ENCODE measurements at places on chromosomes 4 and X.

- DNase-seq = no peak
These were observed 337.8 kb downstream of the PDGFC start for GRCh38 chr4:156633847-156634246.

DNA sequence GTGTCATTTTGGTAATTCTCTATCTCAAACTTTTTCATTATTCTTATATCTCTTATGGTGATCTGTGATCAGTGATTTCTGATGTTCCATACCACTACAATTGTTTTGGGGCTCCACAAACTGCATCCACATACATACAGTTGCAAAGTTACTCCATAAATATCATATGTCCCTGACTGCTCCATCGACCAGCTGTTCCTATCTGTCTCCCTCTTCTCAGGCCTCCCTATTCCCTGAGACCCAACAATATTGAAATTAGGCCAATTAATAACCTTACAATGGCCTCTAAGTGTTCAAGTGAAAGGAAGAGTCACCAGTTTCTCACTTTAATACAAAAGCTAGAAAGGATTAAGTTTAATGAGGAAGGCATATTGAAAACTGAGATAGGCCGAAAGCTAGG lies 108.7 kb downstream of the ANAPC10 start:
- no peak for DNase-seq

- DNase-seq = no peak
These were observed 41.4 kb upstream of the NDST4 start for GRCh38 chr4:115154826-115155225.

DNA sequence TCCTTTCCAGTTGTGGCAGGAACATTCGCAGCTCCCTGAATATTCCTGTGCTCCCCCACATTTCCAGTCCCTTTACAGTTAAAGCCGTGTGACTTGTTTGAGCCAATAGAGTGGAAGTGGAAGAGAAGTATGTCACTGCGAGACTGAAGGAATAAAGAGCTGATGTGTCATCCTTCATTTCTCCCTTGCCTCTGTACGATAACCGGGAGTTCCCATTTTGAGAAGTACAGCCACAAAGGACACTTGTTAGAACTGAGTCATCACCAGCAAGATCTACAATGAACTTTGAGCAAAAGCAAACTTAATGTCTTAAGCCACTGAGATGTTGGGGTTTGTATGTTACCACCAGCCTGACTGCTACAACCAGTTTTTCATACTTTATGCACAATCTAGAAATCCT lies 92.3 kb downstream of the SPRY1 start:
- no peak for DNase-seq

- DNase-seq = no peak
These were observed 603.9 kb downstream of the INPP4B start for GRCh38 chr4:142242156-142242555.

DNA sequence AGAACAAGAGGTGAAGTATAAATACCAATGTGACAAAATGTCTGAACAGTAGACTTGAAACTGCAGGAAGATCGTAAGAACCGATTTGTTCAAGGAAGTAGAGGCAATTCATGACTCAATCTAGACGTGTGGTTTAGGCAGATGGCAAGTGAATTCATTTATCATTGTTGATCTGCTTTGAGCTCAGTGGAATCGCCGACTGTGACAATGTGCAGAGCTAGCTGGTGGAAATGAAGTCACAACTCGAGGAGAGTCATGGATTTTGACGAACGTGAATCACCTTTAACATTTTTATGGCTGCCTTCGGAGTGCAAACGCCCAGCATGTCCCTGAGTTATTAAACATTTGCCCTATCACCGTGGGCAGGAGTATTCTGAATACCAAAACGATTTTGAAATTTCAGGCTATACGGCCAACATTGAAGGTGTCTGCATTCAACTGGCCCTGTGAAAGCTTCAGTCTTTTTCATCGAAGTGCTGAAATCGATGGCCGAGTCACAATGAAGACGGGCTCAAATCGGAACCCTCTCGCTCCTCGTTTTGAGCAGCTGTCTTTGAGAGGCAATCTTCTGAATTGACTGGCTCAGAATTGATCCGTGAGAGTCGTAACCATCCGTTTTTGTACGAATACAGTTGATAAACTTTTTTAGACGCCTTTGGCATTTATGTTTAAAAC lies 689 bp upstream of the OGT start:
- DNase-seq = no peak

- no peak for DNase-seq
These were observed 125.7 kb downstream of the PALLD start for GRCh38 chr4:168622600-168622999.

DNA sequence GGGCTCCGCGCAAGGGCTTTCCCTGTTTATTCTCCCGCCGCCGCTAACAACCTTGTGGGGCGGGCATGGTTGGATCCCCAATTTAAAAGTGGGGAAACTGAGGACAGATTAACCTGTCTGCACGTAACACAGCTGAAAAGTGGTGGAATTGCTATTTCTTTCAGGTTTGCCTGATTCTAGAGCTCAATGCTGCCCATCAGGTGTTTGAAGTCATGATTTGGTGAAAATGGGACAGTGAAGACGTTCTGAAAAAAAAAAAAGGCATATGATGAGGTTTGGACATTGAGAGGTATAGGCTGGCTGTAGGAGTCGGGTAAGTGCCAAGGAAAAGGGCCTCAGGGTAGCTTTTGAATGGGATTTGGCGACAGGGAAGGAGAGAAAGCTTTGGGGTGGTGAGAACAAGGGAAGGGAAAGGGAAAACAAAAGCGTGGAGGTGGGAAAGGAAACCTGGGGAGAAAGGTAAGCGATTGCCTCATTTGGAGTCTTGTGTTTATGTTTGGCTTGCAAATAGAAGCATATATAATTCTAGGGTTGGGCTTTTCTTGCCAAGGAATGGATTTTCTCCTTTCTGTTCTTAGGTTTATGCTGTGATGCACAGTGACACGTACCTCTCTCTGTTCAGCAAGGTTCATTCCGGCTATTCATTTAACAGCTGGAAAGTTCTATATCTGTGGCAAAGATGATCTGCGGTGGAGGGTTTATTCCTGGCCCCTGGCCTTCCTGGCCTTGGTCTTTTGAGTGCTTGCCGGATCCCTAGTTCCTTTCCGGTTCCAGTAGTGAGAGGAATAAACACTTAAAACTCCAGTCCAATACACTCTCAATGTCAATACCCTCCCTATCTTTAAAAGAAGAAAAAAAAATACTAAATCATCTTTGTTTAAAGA lies 2.4 kb upstream of the STIM2 start:
- no peak for DNase-seq

GRCh38 chrX:150879855-150880807 lies 18.3 kb downstream of the CD99L2 start:
- no peak for DNase-seq

- no peak for DNase-seq
These were observed 71.7 kb downstream of the DDX60L start for GRCh38 chr4:168408620-168409019.

DNA sequence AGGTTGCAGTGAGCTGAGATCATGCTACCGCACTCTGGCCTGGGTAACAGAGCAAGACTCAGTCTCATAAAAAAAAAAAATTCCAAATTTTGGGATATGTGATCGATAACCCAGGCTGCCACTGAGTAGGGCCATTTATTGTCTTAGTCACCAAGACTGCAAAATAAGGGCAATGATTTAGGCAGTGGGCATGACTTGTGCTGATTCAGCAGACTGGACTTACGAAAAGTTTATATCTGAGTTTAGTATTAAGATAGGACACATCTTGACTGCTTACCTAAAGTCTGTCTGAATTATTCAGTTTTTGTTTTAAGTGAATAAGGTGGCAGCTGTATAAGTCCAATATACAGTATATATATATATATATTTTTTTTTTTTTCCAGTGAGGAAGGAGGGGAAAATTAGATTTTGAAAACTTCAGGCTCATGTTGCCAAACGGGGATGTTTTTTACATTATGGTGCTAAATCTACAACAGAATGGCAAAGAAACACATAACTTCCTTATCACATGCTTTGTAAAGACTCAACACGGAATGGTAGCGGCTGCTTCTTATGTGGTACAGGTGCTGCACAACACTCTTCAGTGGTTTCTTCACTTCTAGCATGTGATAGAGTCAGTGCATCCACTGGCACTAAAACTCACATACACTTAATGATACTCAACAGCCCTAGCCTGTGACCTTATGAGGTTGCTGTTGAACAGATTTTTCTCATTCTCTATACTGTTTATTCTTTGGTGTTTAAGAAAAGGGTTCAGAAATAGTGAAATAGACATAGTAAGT lies 6.5 kb downstream of the TEX13D start:
- no peak for DNase-seq

GRCh38 chr4:176274441-176274840 lies 5.4 kb upstream of the ASB5 start:
- no peak for DNase-seq

DNA sequence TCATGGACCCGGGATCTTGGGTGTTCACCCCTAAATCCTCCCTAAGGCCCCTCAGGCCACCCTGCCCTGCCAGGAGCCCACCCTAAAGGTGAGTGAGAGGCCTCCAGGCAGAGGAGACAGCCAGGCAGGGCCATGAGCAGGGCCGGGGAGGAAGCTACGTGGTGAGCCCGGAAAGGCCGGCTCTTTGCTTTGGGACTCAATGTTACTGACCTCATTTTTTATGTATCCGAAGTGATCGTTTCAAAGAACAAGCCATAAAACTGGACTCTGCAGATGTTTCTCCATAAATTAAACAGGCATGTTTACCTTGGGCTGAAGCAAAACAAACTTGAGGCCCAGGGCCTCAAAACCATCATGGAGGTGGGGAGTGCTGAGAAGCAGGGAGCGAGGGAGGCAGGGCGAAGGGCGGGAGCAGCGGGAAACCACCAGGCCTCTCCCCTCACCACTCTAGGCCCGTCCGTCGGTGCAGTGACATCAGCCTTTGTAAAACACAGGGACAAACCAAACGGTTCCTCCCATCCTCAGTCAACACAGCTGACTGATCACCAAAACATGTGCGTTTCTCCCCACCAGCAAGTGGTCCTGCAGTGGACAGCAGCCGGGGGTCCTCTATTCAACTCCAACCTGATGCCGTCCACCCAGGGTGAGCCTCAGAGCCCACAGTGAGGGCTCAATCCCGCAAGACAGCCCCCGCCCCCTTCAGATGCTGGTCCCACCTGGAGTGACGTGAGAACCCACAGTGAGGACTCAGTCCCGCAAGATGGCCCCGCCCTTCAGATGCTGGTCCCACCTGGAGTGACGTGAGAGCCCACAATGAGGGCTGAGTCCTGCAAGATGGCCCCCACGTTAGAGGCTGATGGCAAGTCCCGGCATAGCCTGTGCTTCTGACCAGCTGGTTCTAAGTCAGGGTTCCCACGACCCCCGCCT lies 102.9 kb upstream of the LRPAP1 start:
- DNase-seq = no peak

DNA sequence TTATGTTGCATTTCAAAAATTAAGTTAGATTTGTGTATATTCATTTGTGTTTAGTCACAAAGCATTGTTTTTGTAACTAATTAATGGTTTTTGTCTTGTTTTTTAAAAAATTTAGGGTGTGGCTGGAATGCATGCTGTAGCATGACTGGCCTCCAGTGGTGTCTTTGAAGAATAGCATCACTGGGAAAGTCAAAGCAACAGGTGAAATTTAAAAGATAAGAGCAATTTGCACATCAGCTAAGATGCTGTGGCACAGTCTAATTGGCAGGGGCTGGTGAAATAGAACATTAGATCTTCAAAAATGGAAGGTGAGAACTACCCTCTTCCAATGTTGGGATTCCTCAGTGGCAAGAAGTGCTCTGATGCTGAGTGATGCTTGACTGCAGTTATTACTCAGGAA lies 45.3 kb downstream of the ANK2 start:
- DNase-seq = no peak

Measured in NCI-H187 (cell line).